ENCODE measurements at places on chromosomes 3 and 15.

GRCh38 chr3:142808103-142808917 is 80.6 kb downstream of the PCOLCE2 start:
- DNase-seq = no peak

DNA sequence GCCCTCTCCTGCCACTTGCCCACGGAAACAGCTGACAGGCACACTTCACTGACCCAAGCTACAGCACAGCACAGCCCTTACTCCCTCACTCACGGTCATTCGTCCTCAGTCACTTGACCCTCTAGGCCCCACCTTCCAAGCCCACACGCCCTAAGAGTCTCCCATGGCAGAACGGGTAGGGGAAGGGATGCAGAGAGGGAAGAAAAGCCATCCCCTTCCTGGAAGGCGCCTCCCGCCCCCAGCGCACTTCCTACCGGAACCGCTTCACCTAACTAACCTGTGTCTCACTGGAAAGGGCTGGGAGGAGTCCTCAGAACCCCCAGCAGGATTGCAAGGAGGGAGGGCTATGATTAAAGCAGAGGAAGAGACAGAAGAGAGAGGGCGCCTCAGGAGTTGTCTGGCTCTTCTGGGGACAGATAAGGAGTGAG is 22.9 kb downstream of the EPHB3 start:
- no peak for DNase-seq

GRCh38 chr3:129017484-129017899 is 16.4 kb downstream of the EFCC1 start:
- DNase-seq = no peak

DNA sequence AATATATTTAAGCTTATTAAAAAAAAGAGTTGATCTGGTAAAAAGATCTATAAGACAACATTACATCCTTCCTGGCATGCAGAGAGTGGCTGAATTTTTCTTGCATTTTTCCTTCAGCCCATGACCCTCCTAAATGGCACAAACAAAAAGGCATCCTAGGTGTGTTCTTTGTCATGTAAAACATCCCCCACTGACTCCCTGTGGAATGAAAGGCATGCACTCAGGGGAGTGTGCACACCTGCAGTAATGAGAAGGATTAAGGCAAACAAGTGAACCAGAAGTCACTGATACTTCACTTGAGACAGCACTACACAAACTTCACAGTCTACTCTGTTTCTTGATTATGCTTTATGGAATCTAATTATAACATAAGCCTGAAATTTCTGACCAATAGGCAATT is 195.0 kb downstream of the RBMS3 start:
- DNase-seq = no peak

GRCh38 chr3:148042663-148043445 is 633.7 kb downstream of the ZIC1 start:
- DNase-seq = no peak

GRCh38 chr3:2920103-2920502 is 190.1 kb downstream of the IL5RA start:
- DNase-seq = no peak

DNA sequence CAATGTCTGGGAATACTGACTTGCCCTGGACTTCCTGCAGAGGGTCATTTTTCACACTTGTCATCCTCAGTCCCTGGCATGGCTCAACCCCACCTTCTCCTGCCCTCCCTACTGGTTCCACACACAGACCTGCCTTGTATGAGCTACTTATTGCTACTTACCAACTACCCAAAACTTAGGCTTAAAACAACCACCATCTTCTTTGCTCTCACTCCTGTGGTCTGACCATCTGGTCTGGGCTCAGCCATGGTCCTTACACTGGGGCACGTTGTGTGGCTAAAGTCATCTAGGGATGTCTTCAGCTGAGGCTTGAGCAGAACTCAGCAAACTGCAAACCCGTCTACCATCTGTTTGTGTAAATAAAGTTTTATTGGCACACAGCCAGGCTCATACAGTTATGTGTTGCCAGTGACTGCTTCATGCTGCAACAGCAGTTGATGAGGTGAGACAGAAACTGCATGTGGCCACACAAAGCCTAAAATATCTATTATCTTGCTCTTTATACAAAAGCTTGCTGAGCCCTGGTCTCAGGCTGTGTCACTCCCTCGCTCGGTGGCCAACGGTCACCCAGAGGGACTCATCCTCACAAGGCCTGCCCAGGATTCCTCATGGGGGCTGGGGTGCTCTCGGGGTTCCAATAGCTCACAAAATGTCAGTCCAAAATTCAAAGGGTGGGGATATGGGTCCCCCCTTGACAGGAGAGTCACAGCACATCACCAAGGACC is 43.5 kb downstream of the KLF15 start:
- no peak for DNase-seq

DNA sequence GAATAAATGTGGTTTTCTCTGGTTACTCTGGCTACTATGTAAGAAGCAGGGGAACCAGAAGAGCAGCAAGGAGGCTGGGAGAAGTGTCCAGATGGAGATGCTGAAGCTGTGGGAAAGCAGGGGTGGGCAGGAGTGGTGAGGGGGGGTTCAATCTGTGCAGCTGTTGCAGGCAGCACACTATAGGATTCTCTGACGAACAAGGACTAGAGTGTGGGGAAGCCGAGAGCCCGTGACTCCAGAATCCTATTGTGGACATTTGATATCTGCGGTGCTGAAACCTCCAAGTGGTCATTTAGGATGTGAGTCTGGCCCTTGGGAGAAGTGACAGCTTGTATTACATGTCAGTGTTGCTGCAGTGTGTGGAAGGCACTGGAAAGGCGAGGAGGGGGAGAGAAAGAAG is 60.5 kb downstream of the GABRB3 start:
- no peak for DNase-seq

- no peak for DNase-seq
Measured at GRCh38 chr3:7290077-7290825, 429.3 kb downstream of the GRM7 start.

DNA sequence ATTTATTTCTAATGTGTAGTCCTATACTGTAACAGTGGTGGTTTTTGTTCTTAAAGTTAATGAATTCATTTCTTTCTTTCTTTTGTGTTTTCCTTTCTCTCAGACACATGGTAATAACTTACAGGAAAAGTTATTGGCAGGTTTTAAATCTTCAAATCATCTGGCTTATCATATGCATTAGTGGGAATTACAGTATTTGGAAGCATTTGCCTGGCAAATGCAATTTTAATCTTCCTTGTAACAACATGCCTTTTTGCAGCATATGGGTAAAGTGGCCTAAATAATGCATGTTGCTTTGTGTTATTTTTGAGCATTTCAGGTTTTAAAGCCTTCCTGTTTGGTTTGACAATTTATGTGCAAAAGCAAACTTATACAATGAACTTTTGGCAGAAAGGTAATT is 66.8 kb downstream of the GALK2 start:
- no peak for DNase-seq

GRCh38 chr15:100061944-100062343 is 279.8 kb downstream of the ADAMTS17 start:
- no peak for DNase-seq

DNA sequence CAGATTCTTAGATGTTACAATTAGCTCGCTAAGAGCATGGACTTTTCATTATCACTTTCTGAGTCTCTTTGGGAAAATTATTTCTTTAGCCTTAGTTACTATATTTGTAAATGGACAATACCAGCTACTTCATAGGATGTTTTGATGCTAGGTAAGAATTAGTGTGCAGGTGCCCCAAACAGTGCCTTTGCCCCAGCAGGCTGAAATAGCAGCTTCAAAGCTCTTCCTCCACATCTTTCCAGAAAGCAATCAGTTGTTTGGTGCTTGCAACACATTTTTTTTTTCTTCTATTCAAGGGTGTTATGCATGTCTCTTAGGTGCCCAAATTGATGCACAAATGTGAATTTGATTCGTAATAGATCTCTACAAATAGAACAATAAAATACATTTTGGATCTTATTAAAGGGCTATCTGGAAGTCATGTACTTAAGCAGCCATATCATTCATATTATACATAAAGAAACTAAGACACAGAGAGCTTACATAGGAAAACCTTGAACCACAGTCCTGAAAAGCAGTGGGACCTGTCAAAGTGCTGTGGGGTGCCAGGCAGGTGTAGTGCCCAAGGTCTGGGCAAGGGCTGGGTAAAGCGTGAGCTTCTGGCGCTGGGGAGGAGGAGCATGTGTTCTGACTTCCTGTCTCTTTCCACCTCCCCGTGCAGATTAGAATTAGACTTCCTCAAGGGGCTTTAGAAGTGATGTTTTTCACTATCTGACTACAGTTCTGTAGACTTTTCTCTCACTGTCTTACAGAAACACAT is 62.9 kb downstream of the FNDC3B start:
- peak; percentile 25 for DNase-seq

DNA sequence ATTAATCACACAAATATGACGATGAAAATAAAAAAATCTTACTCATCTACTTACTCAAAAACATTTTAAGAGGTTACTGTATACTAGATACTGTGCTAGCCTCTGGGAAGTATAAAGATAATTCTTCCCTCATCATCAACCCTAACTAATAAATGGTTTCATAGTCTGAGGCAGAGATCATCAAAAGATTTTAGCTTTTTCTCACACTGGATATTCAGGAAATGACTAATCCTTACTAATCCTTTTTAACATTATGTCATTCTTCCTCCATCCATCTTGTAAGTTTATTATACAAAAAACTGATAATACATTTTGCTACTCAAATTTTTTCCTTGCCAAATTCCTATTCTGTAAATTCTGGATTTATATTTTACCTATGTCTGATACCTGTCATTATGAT is 29.7 kb downstream of the ACAD11 start:
- no peak for DNase-seq

- DNase-seq = no peak
Measured at GRCh38 chr3:154275292-154275691, 49.0 kb downstream of the DHX36 start.

GRCh38 chr15:89088605-89089315 is 504 bp downstream of the ABHD2 start:
- no peak for DNase-seq

GRCh38 chr3:39250116-39250747 is 29.6 kb downstream of the CX3CR1 start:
- DNase-seq = no peak

GRCh38 chr3:111324645-111325044 is 217.4 kb upstream of the CD96 start:
- DNase-seq = no peak

DNA sequence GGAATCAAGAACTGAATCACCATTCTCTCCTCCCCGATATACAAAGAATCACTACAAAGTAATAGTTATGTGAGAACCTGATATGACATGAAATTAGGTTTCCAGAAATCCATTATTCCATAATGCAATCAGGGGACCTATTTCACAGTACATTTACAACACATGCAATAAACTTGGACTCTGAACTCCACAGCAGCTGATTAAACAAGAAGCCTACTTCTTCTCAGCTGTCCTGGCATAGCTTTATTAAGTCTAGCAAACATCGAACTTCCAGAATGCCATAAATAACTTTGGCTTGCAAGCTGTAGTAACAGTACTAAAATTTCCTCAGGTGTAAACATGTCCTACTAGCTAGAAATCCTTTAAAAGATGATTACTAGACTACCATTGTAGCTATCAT is 17.8 kb downstream of the PDCD10 start:
- DNase-seq = no peak

DNA sequence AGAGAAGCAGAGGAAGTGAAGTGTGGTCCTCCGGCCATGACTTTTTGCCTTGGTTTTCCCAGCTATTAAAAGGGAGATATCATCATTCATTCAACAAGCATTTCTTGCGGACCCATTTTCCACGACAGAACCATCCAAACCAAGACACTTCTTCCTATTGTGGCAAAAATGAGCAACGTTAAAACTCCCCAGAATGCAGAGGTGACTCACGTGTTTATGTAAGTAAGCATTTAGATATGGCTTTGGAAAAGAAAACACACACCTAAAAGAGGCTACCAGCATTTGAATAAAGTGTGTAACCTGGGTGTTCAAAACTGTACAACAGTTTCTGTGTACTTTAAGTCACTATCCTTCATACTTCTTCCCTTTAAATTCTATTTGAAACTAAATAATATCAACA is 181.3 kb downstream of the RORA start:
- DNase-seq = no peak

DNA sequence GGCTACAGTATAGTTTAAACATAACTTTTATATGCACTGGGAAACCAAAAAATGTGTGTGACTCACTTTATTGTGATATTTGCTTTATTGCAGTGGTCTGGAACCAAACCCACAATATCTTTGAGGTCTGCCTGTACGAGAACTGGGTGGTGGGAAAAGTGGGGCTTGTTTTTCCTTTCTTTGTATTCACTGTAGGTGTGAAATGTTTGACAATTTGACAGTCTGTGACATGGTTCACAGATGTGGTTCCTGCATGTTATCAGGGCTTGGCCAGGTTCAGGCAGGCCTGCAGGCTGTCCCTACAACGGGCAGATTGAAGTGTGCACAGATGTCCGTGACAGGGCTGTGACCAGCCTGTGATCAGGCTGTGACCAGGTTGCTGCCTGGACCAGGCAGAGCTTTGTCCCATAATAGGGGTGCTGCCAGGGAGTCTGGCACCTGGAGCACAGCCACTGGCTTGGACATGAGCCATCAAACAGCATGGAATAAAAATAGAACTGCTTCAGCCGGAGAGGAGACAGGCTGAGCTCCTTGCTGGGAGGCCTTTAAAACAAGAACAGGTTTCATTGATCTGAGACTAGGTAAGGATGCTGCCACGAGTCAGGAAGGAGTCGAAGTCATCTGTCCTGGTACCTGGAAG is 61.0 kb downstream of the KLF13 start:
- DNase-seq = no peak

DNA sequence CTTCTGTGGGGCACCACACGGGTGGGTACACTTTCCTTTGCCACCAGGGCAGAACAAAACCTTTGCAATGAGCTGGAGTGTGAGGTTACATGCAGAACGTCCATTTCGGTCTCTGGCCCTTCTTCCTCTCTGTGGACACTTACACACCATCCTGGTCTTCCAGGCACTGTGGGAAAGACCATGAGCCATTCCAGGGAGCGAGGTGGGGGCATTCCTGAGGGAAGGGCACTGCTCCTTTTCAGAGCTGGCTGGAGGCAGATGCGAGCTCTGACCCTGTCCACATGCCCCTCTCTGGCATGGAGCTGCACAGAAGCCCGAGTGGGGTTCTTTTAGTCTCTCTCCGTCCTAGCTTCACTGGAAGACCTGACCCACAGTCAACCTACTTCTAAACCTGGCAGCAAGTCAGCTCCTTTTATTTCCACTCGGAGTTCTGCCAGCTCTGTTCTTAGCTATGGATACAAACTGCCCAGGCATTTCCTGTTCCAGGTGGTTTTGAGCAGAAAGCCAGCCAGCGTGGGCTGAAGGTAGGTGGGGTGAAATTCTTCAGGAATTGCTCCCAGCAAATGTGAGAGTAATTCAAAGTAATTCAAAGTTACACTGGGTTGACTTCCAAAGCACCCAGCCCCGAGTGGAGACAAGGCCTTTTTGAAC is 281.4 kb downstream of the ADAMTS17 start:
- no peak for DNase-seq

- no peak for DNase-seq
Measured at GRCh38 chr15:72965671-72966070, 86.6 kb upstream of the NEO1 start.

GRCh38 chr15:62901909-62902546 is 140.5 kb upstream of the TPM1 start:
- DNase-seq = no peak

- DNase-seq = peak; percentile 68
Measured at GRCh38 chr3:194688200-194688740, 2.6 kb downstream of the FAM43A start.

GRCh38 chr3:32089476-32089875 is 16.9 kb upstream of the GPD1L start:
- no peak for DNase-seq

- no peak for DNase-seq
Measured at GRCh38 chr3:184489268-184489841, 72.2 kb upstream of the EPHB3 start.

Measured in CD4-positive, alpha-beta T cell treated with Interferon gamma for 1 hour (primary cell).